ENCODE measurements at places on chromosomes 1 and 21. TPM values are rescaled to one million over a fixed set of nuclear protein-coding genes. Genes with fewer than 3 reads are reported as not detected.

Gene TMEM81
- polyA plus RNA-seq = 3.8 TPM

Gene GBP1
- polyA plus RNA-seq = 1.7 TPM

Gene FAM3B
- not detected for polyA plus RNA-seq

Gene FHAD1
- 2.8 TPM for polyA plus RNA-seq

Measured in Purkinje cell (primary cell).